CD4-positive, alpha-beta T cell treated with Interleukin-15 for 4 hours (primary cell): ENCODE measurements at places on chromosomes 16 and 17.

DNA sequence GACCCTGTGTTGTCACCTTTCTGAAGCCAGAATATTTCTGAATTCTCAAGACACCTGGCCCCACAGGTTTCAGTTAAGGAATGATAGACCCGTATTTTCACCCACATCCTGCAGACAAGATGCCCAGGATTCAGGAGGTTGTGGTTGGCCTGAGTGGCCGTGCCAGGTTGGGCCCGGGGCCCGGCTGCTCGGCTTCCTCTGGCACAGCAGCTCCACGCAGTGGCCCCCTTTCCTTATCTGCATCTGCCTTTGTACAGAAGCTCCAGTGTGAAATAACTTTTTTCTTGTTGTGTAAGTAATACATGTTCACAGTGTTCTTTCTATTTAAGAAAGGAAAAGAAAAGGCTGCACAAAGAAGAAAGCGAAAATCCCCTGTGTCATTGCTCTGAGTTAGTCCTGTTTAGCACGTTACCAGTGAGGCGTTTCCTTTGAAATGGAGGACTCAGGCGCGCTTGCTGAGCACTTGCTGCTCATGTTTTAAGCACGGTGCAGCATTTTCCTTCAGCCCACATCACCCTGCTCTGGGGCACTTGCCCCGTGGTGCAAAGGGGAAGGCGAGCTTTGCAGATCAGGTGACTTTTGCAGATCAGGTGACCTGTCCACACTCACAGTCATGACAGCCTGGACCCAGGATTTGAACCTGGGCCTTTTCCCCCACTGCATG, 12.8 kb downstream of the ZC3H18 start:
- DNase-seq, result no peak

DNA sequence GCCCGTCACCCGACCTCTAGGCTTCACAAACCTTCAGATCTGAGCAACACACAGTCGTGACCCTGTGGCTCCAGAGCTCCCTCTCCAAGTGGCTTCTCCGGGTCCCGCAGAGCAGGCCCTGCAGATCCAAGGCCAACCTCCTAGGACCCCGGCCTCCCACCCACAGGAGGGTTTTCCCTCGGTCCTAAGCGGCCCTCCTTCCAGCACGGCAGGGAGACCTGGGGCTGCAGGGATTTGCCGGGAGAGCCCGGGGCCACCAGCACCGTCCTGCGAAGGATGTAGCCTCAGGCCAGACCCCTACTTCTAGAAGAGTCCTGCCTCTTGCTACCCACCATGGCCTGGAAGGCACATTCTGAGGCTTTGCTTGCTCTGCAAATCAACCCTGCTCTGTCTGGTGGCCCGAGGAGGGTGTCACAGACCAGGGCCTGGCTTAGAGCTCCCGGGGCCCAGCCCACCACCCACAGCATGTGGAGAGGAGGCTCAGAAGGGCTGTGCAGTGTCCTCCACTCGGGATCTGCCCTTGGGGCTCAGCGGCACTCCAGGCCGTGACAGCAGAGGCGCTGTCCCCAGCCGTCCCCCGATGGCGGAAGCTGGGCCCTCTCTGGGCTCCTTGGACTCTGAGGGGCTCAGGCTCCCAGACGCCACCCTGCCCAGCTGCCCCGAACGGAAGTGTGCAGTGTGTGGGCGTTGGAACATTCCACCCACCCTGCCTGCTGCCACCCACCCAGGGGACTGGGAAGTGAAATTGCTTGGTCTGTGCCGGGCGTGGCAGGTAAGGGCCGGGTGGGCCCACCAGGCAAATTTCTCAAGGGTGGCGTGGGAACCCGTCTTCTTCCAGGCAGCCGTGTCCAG, 28.8 kb upstream of the ACSF3 start:
- no peak for DNase-seq

DNA sequence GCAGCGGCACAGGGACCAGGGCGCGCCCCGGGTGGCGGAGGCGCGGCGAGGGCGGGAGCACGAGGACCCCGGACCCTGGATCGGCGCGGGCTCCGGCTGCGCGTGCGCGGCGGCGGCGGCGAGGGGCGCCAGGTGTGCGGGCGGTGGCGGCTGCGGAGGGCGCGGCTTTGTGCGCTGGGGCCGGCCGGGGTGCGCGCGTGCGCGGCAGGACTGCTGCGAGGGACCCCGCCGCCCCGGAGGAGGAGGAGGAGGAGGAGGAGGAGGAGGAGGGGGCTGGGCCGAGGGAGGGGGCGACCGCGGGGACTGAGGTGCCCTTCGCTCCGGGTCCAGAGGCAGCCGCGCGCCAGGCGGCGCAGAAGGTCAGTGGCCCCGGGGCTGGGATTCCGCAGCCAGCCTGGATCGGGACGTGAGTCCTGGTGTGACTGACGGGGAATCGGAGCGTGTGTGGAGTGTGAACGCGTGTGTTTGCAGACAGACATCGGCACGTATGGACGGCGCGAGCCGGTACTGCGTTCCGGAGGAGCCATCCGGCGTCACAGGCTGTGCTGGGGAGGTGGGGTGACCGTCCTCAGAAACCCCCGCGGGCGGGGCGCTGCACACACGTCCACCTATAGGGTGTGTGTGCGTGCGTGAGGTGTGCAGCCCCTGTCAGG, 19.5 kb upstream of the RAP1GAP2 start:
- DNase-seq, result no peak

GRCh38 chr17:33925649-33926048, 329.4 kb upstream of the CCL2 start:
- no peak for DNase-seq

- DNase-seq, result no peak
Observed at GRCh38 chr16:23026784-23027362, 122.4 kb downstream of the USP31 start.

DNA sequence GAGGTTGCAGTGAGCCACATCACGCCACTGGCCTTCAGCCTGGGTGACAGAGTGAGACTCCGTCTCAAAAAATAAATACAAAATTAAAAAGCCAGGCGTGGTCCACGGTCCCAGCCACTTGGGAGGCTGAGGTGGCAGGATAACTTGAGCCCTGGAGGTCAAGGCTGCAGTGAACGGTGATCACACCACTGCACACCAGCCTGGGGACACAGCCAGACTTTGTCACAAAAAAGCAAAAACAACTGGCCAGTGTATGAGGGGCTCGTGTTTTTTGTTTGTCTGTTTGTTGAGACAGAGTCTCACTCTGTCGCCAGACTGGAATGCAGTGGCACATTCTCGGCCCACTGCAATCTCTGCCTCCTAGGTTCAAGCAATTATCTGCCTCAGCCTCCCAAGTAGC, 1.2 kb upstream of the UBB start:
- no peak for DNase-seq
